ENCODE measurements at places on chromosomes 2 and 18. TPM values are rescaled to one million over a fixed set of nuclear protein-coding genes. Genes with fewer than 3 reads are reported as not detected.

The ACOXL gene
- not detected for total RNA-seq

The BCL11A gene
- 0.09 TPM for total RNA-seq

The KATNAL2 gene
- total RNA-seq, result 10.4 TPM

The REEP1 gene
- not detected for total RNA-seq

The SLC14A1 gene
- total RNA-seq, result 5.6 TPM

The TUBA4B gene
- not detected for total RNA-seq

The MAP3K19 gene
- total RNA-seq, result not detected

The NT5DC4 gene
- total RNA-seq, result not detected

The GALNT5 gene
- 11.4 TPM for total RNA-seq

The HOXD10 gene
- total RNA-seq, result not detected

The CARF gene
- 14.2 TPM for total RNA-seq

The DNAH7 gene
- total RNA-seq, result 2.6 TPM

The MAL gene
- not detected for total RNA-seq

The LRRTM4 gene
- 1.5 TPM for total RNA-seq

The ADAM23 gene
- 7.8 TPM for total RNA-seq

The IL18RAP gene
- total RNA-seq, result 0.09 TPM

The DOK1 gene
- total RNA-seq, result 11.4 TPM

The LHCGR gene
- not detected for total RNA-seq

The FAM228A gene
- 0.18 TPM for total RNA-seq

The POTEC gene
- not detected for total RNA-seq

The KCNS3 gene
- not detected for total RNA-seq

The SERPINB13 gene
- total RNA-seq, result not detected

The GATA6 gene
- 22.5 TPM for total RNA-seq

Data from fibroblast of the aortic adventitia (primary cell).